ENCODE measurements at places on chromosomes 5 and 9.

GRCh38 chr5:174556756-174557155, 167.6 kb upstream of the MSX2 start:
- no peak for DNase-seq

GRCh38 chr9:106019039-106019680, 324.8 kb downstream of the TMEM38B start:
- no peak for DNase-seq

GRCh38 chr5:62708481-62709325, 130.1 kb downstream of the LRRC70 start:
- DNase-seq = no peak

GRCh38 chr5:119355685-119356611, at the start of gene TNFAIP8:
TNFAIP8 (plus strand) TSS chr5:119356019; CDS start chr5:119356091, 72 bp downstream.
- DNase-seq = peak; percentile 11

DNA sequence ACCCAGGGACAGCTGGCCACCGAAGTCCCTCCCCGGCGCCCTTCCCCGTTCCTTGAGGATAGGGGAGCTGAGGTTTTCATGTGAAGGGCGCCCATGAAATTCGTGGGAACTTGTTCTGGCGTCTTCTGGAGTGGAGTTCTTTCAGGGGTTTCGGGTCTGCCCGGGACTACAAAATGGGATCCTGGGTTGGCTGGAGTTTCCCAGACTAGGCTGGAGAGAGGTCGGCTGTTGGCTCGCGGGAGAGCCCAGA, 3.6 kb upstream of the RGMB start:
- DNase-seq = no peak

- no peak for DNase-seq
These were observed 30.5 kb downstream of the F2RL2 start for GRCh38 chr5:76592692-76593091.

- DNase-seq = no peak
These were observed 70.7 kb upstream of the BDP1 start for GRCh38 chr5:71384706-71385105.

- DNase-seq = no peak
These were observed 31.7 kb downstream of the IL33 start for GRCh38 chr9:6247266-6247665.

- DNase-seq = no peak
These were observed 189.1 kb downstream of the GABRG2 start for GRCh38 chr5:162256711-162257110.

DNA sequence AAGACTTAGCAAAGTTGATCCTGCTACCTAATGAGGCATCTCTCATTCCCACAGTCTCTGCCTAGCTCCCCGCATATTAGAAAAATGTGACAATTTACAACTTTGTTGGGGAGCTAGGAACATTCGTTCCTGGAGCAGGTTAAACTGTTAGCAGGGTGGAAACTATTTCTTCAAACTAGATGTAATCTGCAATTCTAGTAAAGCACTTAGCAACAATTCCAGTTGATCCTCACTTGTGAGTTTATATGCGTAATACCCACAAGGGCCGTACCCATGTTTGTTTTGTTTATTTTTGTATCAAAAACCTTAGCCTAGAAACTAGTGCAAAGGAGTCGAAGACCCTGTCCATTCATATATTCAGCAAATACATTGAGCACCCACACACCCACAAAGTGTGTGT, 175.8 kb upstream of the DMAC1 start:
- no peak for DNase-seq

DNA sequence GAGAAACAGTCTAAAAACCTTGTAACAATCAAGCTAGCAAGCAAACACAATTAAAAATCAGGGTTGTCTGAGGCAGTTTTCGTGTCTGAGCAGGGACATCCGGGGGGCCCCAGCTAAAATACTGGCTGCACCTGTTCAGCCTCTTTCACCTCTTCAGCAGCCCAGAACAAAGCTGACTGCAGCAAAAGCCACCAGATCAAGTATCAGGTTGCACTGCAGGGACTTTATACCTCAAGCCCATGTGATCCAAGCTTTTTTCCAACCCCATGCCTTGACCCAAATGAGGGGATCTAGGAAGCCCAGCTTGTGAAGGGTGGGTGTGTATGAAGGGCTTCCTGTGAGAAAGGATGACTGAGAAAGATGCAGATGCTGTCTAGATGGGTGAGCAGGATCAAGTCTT, 133.4 kb downstream of the SEMA6A start:
- no peak for DNase-seq

DNA sequence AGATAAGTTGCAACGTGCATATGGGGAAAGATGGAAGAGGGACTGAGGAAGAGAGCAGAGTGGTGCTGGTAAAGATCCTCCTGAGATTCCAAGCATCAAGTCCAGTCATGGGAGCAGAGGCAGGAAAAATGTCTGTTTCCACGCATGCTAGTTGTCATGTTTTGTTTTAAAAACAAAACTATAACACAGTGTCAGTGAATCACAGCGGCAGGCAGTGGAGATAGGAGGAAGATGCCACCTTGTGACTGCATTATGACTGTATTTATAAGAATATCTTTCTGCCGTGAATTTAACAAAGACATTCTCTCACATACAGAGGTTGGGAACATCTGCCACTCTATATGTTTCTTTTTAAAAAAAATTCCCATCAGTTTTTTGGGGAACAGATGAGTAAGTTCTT, 3.7 kb upstream of the SVEP1 start:
- DNase-seq = no peak

DNA sequence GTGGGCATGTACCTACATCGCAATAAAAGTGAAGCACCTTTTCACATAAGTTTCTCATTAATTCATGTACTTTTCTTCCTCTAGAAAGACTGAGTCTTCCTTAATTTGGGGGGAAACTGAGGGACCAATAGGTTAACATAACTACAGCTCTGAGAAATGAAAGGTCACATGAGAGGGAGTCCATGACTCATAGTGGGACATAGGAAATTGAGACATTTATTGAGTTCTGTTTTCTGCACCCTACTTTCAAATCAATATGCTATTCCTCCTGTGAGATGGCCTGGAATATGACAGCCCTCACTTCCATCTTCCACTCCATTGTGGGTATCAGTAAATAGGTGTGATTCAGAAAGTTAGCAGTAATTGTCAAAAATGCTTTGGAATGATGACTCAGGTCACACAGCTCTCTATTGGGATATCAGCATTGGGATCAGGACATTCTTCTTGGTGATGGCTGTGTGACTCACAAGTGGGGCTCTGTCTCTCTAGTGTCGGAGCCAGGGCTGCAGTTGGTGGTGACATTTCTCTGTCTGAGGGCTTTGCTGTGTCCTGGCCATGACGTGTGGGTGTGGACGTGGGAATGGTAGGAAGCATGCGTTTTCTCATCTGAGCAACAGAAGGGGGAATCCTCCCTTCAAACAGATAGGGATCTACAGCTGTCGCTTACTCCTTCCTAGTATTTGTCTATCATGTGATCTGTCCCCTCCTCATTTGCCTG, 125.0 kb downstream of the TRIO start:
- no peak for DNase-seq

- no peak for DNase-seq
These were observed 2.7 kb downstream of the OR2V2 start for GRCh38 chr5:181149806-181150733.

- no peak for DNase-seq
These were observed 4.9 kb upstream of the RCL1 start for GRCh38 chr9:4787876-4788275.

GRCh38 chr5:58450018-58450417, 9.9 kb downstream of the PLK2 start:
- no peak for DNase-seq

GRCh38 chr5:55250064-55250463, 16.7 kb upstream of the CCNO start:
- no peak for DNase-seq

DNA sequence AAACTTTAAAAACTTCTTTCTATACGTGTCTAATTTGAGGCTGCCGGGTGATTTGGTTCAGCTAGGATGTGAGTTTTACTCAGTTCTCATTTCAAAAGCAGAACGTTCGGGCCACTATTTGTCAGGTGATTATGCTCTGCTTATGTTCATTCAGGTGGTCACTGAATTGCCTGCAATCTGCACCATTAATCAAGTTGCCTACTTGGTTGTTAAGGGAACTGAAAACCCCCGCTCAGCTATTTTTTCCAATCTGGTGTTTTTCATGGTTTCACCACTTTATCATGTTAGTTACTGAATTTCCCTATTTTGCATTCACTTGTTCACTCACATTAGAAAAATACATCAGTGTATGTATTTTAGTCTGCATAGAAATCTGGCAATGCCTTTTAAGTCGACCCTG, 523.0 kb downstream of the CSNK1G3 start:
- no peak for DNase-seq

DNA sequence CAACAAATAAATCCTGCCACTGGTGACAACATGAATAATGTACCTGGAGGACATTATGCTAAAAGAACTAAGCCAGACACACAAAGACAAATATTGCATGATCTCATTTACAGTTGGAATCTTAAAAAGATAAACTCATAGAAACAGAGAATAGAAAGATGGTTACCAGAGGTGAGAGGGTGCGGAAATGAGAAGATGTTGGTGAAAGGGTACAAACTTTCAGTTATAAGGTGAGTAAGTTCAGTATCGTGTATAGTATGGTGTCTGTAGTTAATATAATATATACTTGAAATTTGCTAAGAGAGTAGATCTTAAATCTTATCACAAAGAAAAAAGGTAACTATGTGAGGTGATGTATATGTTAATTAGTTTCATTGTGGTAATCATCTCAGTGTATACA, 63.3 kb downstream of the PRRC1 start:
- no peak for DNase-seq

DNA sequence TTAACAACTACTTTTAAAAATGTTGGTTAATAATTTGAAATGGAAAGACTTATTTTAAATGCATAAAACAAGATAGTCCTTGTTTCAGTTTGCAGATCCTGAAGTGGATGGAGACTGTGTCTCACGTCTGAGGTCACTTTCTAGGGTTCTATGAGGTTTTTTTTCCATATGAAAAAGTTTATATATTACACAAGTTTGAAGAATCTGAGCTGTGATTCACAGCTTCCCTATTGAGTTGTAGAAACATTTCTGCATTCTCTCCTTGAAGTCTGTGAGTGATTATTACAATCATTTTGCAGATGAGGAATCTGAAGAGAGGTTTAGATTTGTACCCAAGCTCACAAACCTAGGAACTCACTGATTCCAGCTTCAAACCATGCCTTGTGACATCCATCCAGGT, 442.5 kb upstream of the KLF4 start:
- peak; percentile 32 for DNase-seq

- no peak for DNase-seq
These were observed 57.9 kb downstream of the PBX3 start for GRCh38 chr9:125805057-125805456.

DNA sequence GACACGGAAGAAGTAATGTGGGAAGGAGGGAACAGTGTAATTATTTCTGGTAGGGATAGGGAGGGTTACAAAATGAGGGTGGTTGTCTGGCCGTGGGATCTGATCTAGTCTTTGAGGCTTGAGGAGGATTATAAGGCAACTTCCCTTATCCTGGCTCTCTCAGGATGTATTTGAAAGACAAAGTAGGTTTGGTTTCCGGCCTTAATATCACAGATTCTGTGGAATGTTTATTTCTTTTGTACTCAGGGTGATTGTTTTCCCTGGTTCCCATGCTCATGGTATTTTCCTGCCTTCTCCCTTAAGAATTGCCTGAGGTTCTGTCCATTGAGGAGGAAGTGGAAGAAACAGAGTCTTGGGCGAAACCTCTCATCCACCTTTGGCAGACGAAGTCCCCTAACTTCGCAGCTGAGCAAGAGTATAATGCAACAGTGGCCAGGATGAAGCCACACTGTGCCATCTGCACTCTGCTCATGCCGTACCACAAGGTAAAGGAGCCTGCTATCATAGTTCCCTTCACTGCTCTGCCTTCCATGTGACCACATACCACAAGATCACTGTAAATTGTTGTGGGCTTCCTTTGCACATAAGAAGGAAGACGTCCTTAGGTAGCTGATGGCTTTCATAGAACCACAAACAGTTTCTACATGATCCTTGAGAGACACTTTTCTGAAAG, 253.8 kb downstream of the KDM4C start:
- peak; percentile 17 for DNase-seq

- DNase-seq = no peak
These were observed 21.6 kb upstream of the CAMSAP1 start for GRCh38 chr9:135928731-135929655.

- DNase-seq = no peak
These were observed 4.0 kb upstream of the FCHO2 start for GRCh38 chr5:72951671-72952468.

GRCh38 chr5:146466521-146467349, 19.6 kb downstream of the TCERG1 start:
- no peak for DNase-seq

All from HL-60 (cell line).